ENCODE measurements at places on chromosomes 4 and X.

DNA sequence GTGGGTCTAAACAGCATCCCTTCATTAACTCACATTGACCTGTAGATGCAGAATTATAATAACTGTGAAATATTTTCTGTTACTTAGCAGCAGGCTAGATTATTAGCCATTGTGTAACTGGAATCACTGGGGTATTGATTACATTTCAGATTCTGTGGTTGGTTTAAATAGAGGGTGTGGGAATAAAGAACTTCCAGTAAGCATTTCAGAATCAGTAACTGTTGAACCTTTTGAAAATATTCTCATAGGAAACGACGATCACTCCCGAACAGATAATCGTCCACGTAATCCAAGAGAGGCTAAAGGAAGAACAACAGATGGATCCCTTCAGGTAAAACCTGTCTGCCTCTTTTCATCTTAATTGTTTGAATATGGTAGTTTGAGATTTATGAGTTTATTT lies 33.6 kb downstream of the FMR1 start:
- DNase-seq, result no peak

DNA sequence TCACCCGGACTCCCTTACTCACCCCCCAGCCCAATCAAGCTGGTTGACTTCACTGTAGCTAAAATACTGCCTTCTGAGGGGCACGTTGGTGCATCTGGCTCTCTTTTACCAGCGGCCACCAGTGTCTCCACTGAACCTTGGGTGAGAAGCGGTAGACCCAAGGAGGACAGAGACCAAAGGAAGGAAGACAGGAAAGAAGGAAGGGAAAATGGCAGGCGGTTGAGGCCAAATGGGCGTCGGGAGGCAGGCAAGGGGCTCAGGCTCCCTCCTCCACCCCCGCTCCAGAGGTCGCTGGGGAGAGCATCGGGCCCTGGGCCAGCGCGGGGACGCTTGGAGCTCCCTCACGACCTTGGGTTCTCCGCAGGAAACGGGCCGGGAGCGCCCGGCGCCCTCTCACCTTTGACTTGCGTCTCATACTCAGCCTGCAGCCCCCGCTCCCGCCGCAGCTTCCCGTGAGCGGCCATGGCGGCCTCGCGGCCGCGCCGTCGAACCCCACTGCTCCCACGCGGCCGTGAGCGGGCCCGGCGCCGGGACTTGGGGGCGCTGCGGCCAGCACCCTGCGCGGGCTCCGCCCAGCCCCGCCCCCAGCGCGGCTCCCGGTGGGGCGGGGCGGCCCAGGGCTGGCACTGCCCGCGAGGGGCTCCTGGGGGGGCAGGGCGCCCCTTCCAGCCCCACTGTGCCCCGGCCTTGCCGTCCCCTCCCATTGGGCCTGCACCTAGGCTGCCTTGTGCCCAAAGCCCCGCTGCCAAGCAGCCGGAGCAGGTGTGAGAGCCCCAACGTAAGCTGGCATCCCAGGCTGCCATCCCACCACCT lies at the start of gene ARHGAP4:
Gene ARHGAP4, minus strand, starts transcription at position 526 of the 813 bp plus-strand sequence. Its CDS starts 62 bp downstream, at position 464.
- DNase-seq, result no peak

DNA sequence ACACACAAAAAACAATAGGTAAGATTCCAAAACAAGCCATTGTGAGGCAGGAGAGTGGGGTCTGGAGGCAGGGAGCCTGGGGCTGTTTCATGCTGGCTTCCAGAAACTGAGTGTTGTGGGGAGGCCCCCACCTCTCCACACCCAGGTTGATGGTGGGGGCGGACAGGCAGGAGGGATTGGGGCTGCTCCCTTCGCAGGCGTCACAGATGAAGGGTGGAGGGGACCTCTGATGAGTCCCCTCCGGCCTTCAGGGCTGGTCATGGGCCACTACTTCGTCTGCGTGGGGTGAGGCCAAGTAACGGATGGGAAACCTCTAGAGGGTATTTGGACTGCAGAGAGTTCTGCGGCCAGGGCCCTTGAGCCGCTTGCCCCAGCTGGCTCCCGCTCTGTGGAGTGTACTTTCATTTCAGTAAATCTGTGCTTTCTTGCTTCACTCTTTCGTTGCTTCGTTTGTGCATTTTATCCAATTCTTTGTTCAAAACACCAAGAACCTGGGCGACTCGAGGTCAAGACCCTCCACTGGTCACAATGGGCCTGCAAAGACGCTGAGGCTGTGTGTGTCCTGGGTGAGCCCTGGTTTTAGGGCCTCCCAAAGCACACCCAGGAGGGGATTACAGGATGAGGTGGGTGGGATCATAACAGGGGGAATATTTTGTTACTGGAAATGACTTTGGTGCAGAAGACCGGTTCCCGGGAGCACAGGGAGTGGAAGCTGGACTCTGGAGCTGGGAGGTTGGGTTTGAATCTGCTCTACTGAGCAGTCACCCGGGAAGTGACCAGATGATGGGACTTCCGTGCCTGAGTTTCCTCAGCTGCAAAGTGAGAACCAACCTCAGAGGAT lies 83.7 kb upstream of the ADRA2C start:
- no peak for DNase-seq

DNA sequence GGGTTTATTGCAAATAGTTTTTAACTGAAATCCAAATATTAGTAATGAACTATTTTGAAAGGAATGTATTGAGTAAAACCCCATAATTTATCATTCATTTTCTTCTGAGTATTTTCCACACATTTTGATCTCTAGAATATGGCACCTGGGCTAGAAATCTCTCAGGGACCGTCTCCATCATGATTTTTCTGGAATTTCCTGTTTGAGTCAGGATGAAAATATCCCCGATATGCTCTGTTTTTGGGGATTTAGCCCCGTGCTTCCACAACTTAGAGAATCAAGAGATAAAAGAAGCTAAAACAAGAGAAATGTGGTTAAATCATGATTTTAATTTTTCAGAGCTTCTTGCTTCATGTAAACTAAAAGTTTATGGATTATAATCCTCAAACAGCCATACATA lies 114.2 kb downstream of the SPCS3 start:
- DNase-seq, result no peak

DNA sequence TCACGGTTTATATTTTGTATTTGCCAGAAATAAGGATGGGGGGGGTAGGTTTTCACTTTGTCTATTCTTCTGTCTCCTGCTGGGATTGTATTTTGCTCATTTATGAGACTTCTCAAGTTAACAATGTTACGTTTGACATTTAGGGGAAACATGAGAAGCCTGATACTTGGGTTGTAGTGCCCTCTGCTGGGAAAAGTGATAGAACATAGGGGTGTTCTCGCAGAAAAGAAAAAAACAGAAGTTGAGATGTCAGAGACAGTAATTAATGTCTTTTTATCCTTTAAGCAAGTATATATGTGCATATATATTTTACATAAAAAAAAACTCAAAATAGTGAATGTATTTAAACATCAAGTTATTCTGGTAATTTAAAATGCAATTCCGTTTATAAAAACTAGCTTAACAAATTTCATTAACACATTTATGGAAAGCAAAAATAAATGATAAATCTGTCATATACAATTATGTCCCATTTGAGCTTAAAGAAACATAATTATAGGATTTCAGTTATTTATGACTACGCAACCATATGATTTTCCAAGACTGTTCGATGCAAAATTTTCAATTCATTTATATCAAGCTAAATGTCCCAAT lies 46.0 kb upstream of the TMPRSS11F start:
- DNase-seq, result no peak

- DNase-seq, result peak; percentile 64
Measured at GRCh38 chrX:46446727-46447378, 98.4 kb downstream of the ZNF674 start.

DNA sequence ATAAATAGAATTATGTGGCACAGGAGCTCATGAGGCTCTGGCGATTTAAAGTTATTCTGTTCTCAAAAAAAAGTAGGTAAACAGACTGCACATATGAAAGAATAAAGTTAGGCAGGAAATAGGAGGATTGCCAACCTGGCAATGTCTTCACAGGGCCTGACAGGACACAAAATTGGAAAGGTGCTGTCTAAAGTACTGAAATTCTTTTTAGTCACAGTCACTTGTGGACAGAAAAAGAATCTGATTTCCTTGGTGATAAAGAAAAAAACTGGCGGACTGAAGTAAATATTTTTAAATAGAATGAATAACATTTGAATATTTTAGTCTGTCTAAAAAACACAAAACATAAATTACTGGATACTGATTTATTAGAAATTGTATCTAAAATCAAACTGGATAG lies 124.4 kb downstream of the VEGFC start:
- DNase-seq, result no peak

DNA sequence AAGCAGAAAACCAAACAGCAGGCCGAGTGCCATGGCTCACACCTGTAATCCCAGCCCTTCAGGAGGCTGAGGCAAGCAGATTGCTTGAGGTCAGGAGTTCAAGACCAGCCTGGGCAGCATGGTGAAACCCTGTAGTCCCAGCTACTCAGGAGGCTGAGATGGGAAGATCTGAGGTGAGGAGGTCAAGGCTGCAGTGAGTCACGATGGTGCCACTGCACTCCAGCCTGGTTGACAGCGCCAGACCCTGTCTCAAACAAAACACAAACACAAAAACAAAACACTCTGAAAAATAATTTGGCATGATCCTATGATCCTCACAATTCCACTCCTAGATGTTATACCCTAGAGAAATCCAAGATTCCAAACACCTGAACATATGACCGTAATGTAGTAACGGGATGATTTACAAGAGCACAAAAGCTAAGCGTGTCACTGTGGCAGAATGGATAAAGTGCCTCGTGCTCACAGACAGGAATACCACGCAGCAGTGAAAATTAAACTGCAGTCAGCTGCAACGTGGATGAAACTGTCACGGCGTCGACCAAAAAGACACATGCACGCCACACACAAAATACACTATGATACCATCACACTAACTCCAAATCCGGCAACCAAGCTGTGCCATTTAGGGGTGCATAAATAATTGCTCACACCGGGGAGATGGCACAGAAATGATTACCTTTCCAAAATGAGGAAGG lies 1.7 kb downstream of the NELFA start:
- DNase-seq, result no peak

DNA sequence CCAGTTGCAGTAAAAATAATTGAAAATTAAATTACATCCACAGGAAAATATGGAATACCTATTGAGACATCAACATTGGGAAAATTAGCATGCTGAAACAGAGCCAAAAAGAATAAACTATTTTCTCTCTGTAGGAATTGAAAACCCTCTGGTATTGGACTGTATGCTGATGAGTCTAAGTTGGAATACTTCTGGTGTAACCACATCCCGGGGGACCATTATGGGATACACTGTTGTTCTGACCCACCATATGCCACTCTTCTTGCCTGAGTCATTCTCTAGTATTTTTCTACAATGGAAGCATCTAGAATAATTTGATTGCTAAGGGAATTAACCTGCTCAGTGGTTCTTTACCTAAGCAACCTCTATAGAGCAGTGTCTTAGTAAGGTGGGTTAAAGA lies 640.7 kb upstream of the AGA start:
- DNase-seq, result no peak

DNA sequence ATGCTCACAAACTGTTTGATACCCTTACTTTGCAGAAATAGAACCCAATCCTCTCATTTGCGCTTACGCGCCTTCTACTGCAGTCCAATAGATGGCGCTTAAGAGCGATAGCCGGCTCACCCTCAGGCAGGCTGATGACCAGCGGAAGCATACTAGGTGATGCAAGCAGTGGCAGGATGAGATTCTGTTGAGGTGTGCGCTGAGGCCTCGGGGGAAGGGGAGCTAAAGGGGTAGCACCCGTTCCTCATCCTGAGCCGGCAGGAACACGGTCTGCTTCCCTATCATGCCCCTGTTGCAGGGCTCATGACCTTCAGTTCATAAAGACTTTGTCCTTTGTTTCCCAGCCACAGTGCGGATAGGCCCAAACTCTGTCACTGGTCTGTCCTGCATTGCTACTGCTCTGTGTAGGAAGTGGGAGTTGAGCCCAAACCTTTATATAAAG lies 628.9 kb downstream of the TLL1 start:
- DNase-seq, result no peak

- DNase-seq, result no peak
Measured at GRCh38 chr4:65353098-65353497, 317.2 kb downstream of the EPHA5 start.

GRCh38 chr4:176789955-176790354 lies 2.8 kb downstream of the VEGFC start:
- no peak for DNase-seq

DNA sequence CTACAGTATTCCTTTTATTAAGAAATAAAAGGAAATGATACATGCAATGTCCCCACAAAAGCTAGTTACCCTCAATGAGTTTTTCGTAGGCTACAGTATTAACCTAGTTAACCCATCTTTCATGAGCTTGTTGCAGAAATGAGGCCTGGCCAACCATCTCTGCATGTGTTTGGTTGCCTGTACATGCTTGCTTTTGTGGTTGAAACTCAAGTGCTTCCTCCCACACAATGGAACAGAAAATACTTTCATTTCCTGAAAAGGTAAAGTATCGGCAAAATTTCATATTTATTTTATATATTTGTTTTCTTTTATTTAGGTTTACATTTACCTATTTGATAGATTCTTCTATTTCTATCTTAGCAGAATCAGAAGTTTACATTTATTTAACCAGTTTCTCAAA lies 214.6 kb upstream of the FAM241A start:
- DNase-seq, result no peak

DNA sequence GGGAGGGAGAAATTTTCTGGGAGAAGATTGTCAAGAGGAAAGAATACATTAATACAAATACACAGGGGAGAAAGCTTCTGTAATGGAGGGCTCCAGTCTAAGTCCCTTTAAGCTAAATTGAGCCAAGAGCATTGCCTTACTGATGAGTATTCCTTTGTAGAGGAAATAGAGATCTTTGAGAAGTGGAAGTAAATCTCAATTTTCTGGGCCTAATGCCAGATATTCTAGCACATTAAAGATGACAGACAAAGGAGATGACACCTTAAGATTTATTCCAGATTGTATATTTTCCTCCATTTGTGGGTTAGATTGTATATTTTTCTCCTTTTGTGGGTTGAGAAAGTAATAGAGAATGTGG lies 28.5 kb upstream of the SMAD1 start:
- DNase-seq, result no peak

- DNase-seq, result no peak
Measured at GRCh38 chrX:72043636-72044035, 88.1 kb downstream of the RTL5 start.

DNA sequence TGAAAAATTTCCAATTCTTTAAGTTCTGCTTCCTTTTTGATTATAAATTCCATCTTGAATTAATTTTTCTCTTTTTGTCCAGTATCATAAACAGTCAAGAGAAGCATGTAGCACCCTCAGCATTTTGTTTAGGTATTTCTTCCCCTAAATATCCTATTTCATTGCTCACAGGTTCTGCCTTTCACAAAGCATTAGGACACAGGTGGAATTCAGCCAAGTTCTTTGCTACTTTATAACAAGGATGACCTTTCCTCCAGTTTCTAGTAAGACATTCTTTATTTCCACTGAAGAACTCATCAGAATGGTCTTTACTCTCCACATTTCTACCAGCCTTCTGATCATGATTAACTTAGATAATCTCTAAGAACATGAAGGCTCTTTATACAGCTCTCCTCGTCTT lies 7.4 kb downstream of the SLC9B1 start:
- DNase-seq, result no peak

DNA sequence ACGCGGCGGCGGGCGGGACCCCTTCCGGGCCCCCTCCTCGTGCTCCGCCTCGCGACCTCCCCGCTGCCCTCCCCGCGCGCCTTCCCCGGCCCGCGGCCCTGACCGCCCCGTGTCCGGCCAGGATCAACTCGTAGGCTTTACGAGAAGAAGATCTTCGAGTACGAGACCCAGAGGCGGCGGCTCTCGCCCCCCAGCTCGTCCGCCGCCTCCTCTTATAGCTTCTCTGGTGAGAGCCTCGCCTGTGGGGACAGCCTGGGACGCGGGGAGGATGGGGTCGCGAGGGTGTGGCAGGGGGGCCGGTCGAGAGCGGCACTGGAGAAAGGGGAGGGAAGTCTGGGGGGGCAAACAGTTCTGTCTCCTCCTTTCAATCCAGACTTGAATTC lies 465 bp downstream of the EMD start:
- DNase-seq, result no peak
